NCI-H2227 treated with DMSO at 0.1 percent for 48 hours (cell line): ENCODE measurements at places on chromosomes 7 and 10.

DNA sequence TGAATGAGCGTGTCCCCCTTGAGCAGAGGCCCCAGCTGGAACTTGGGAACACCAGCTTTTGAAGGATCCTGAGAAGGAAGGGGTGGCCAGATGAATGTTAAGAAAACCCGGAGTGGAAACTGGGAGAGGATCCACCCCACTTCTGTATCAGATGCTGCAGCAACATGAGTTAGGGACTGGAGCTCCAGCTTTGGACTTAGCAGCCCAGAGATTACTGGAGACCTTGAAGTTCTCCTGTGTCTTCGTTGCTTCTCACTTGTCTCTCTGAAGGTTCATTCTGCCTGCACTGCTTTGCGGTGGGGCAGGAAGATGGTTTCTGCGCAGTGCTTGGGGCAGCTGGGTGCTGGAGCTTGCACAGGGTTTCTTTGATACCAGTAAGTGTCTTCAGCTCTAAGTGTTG is 9.3 kb downstream of the TMEM248 start:
- peak; percentile 7 for DNase-seq

DNA sequence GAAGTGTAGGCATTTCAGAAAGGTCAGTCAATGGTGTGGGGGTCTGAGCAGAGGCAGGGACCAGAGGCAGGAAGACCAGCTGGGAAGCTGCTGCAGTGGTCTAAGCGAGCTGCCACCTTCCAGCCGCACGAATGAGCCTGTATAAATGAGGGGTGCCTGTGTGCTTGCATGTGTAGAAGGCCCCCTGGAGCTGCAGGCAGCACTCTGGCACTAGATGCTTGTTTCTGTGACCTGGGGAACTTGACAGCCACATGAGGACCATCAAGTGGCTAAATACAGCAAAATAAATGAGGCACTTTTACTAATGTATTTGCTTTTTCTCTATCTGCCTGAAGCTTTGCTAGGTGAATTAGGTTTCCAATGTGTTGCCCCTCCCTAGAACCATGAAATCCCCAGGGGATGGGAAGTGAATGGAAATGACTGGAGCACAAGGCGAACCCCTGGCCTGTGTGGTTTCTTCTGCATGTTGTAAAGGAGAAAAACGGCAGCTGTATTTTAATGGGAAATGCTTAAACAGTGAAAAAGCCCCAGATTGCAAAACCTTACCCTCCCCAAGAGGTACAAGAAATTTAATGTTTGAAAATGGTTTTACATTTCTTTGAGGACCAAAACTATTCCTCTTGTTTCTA is 57.7 kb downstream of the PYROXD2 start:
- DNase-seq: no peak

DNA sequence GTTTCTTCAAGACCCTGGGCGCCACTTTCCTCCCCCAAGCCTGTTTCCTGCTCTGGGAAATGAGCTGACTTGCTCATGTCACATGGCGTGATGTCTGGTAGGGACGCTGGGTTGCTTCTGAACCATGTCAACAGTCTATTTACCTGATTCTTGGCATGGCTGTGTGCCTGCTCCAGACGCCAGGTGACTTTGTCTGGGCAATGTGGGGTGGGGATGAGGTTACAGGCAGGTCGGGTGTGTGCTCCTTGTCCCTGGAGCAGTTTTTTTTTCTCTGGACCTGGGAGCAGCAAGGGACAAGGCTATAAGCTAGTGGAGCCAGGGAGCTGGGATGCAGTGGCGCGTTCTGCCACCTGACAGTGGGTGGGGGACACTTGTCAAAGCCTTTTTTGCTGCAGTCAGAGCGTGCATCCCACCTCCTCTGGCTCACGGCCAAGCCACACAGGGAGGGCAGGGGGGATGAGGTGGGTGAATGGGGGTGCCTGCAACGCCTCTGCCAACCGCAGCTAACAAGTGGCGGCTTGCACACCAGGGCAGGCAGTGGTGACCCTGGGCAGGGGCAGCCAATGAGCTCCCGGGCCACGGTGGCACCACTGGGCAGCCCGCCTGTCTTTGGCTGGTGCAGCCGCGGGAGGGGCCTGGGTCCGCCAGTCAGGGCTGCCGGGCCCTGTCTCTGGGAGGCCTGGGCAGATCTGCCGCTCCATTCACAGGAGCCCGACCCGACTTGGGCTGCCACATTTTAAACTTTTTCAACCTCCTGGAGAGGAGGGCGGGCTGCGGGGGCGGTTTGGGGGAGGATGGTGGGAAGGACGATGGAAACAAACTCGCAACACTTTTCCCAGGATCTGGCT is 22.9 kb downstream of the DNAJB12 start:
- peak; percentile 82 for DNase-seq

DNA sequence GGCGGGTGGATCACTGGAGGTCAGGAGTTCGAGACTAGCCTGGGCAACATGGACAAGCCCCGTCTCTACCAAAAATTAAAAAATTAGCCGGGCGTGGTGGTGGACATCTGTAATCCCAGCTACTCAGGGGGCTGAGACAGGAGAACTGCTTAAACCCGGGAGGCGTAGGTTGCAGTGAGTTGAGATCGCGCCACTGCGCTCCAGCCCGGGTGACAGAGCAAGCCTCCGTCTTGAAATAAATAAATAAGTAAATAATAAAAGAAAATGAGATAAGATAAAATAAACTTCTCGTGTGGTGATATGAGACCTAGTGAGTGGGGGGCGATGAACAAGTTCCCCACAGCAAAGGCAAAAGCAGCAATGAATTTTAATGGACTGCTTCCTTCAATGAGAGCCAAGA is 33.6 kb upstream of the LMTK2 start:
- DNase-seq: no peak

- no peak for DNase-seq
Measured at GRCh38 chr10:109933984-109934565, 10.8 kb upstream of the XPNPEP1 start.

DNA sequence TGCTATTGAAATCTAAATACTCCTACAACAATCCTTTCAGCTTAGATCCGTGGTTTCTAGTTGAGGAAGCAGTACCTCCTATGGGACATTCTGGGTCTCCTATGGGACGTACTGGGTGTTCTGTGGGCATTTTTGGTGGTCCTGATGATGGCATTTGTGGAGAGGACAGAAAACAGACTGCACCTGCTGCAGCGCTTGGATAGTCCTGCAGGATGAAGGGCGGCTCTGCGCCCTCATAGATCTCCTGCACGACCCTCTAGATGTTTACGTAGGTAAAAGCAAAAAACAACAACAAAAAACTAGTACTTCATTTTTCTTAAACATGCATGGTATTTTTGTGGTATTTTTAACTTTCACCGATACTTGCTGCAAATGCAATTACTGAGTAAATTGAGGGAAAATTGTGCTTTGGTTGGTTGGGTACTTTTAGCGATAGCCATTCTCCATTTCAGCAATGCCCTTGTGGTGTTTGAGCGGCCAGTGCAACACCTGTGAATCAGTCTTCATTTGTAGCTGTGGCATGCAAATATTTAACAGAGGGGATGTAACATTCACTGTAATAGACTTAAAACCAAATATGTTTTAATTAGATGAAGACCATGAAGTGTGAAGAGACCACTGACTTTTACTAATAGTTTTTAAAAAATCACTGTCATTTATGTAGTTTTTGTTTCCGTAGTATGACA is 461.2 kb downstream of the SDK1 start:
- DNase-seq: no peak

- no peak for DNase-seq
Measured at GRCh38 chr10:15780353-15781135, 60.8 kb upstream of the ITGA8 start.

- DNase-seq: no peak
Measured at GRCh38 chr10:103451091-103451813, 918 bp downstream of the CALHM2 start.

- no peak for DNase-seq
Measured at GRCh38 chr7:47771336-47771989, 176.8 kb downstream of the PKD1L1 start.

- no peak for DNase-seq
Measured at GRCh38 chr7:148398844-148399365, 191.7 kb upstream of the C7orf33 start.

DNA sequence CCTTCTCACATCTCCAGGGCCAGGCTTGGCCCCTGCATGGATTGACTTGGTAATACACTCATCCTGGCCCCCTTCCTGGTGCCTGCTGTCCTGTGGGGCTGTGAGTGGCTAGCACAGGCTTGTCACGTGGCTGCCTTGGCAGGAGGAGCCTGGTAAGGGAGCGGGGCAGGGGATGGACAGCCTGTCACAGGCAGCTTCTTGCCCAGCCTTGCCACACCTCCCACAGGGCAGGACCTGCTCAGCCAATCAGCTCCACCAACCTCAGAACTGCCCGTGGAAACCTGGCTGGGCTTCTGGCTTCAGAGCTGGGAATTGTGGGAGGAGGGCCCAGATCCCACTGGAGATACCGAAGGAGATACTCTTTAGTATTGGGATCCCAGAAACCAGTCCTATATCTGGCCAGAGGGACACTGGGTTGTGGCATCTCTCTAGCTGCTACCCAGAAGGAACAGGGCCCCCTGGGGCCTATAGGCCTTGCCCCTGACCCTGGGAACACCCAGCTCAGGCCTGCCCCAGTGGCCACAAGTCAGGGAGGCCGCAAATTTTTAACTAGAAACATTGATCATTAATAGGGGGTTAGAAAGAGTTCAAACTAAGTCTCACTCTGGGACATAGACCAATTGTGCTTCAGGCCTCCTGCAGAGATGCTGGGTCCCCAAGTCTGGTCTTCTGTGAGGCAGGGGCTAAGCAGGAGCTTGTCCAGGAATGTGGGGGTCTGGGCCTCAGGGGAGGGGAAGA is at the start of gene HOGA1:
Gene HOGA1, plus strand, starts transcription at position 330 of the 738 bp plus-strand sequence. Its CDS starts 315 bp downstream, at position 645.
- DNase-seq: no peak

- no peak for DNase-seq
Measured at GRCh38 chr7:133348250-133348649, 95.4 kb downstream of the EXOC4 start.

- no peak for DNase-seq
Measured at GRCh38 chr7:99822731-99823718, 4.8 kb upstream of the CYP3A43 start.

DNA sequence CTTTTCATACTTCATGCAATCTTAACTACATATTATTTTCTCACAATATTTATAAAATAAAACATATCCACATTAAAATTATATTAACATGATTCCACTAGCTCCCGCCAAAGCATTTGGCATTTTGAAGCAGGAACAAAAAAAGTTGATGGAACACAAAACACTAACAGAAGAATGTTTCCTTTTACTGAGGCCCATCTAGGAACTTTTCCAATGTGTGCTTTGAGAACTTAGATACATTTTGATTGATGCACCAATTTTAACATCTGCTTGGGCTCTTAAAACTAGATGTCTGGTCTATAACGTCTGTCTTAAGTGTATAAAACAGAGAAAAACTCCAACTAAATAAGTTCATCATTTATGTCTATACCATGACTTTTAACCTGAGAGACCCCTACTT is 1214.8 kb downstream of the SORCS1 start:
- no peak for DNase-seq
